ENCODE measurements at places on chromosomes 4 and X. TPM values are rescaled to one million over a fixed set of nuclear protein-coding genes. Genes with fewer than 3 reads are reported as not detected.

GRCh38 chrX:8783097-8783713 is 18.0 kb downstream of the FAM9A start:
- no peak for DNase-seq

GRCh38 chrX:78839711-78840110 is 92.2 kb downstream of the LPAR4 start:
- DNase-seq: no peak

Gene PARM1
- total RNA-seq: 11.7 TPM

GRCh38 chr4:14829795-14830194 is 172.5 kb upstream of the CPEB2 start:
- DNase-seq: no peak

Gene HS6ST2
- total RNA-seq: 24.6 TPM
